ENCODE measurements at places on chromosomes 6 and 20. TPM values are rescaled to one million over a fixed set of nuclear protein-coding genes. Genes with fewer than 3 reads are reported as not detected.

- no peak for DNase-seq
These were observed 27.8 kb downstream of the POFUT1 start for GRCh38 chr20:32235331-32236047.

DNA sequence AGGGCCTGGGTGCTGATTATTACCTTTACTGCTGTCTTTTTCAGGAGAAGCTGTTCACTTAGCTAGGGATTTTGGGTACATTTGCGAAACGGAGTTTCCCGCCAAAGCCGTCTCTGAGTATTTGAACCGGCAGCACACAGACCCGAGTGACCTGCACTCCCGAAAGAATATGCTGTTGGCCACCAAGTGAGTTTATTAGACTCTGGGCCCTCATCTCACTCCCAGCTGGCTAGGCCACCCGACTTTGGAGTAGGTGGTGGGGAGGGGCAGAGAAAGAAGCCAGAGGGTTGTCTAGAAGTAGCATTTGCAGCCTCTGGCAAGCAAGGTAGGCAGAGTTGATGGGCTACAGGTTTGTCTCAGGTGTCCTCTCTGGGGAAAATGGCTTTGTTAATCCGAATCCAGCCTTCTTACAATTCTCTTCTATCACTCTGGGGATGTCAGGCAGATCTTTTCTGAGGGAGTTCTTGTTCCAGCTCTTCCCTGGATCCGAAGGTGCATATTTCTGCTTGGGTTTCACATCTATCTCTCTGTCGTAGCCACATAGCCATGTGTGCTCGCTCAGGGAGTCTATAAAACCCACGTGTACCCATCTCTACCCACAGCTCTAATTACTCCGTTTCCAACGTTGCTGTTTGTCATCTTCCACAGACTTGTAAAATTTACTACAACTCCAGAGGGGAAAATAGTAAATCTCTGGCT, 21.6 kb downstream of the TFAP2B start:
- DNase-seq = no peak

DNA sequence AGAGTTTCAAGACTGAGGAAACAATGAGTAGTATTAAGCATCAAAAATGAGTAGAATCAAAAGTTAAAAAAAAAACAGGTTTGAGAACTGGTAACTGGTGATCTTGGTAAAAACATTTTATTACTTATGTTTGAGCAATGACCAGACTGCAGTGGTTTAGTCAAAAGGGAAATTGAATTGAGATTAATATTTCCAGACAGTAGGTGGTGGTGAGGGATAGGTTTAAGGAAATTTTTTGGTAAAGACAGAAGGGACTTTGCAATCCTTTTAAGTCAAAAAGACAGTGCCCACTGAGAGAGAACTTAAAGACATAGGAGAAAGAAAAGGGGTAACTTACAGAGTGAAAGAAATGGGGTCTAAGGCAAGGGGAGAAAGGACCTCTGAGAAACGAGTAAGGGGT, 156.9 kb downstream of the ASCC3 start:
- DNase-seq = no peak

PNLDC1 gene
- not detected for total RNA-seq

DAAM2 gene
- not detected for total RNA-seq

DNA sequence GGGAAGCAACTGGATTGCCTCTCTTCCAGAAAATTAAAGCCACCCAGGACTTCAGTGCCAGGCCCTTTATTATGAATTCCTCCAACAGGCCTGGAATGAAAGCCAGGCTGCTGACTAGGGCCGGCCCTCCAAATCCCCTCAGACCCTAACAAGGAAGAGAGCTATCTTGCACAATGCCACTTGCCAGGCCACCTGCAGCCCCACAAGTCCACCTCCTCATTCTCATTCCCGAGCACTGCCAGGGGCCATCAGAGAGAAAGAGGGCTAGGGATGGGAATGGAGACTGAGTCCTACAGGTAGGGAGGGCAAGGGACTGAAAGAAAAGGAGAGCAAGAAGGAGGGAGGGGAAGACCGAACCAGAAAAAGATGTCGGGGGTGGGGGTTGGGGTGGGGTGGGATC, 86.5 kb downstream of the MRPL14 start:
- no peak for DNase-seq

GRCh38 chr6:56424064-56424463, 176.7 kb upstream of the COL21A1 start:
- DNase-seq = no peak

DNA sequence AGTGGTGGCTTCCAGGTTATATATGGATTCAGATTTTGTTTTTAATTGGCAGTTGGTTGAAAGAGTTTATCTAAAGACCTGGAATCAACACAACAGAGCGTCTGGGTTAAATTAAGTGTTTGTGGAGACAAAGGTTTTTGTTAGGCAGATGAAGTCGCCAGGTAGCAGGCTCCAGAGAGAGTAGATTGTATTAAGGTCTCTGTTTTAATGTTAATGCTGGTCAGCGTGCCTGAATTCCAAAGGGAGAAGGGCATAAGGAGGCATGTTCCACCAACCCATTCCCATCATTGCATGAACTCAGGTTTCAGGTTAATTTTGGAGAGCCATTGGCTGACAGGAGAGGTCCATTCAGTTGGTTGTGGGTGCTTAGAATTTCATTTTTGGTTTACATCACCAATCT, 744.1 kb upstream of the GJE1 start:
- DNase-seq = no peak

DNA sequence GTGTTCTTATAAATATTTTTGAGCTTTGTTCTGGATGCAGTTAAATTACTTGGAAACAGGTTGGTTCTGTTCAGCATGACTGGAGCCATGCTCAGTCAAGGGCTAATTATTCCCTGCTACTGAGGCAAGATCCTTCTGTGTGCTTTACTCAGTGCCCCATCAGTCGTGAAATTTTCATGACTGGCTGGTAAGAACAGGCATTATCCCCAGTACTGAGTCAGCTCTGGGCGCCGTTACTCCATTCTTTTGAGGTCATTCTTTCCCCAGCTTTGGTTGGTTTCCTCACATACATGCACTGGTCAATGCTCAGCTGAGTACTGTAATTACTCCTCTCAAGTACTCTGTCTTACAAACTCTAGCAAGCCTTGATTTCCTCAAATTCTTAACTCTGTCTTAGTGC, 71.3 kb downstream of the CDKAL1 start:
- DNase-seq = peak; percentile 8

GRCh38 chr6:284486-284885, 7.8 kb upstream of the DUSP22 start:
- no peak for DNase-seq

PNPLA1 gene
- not detected for total RNA-seq

PARD6B gene
- 5.6 TPM for total RNA-seq

DNA sequence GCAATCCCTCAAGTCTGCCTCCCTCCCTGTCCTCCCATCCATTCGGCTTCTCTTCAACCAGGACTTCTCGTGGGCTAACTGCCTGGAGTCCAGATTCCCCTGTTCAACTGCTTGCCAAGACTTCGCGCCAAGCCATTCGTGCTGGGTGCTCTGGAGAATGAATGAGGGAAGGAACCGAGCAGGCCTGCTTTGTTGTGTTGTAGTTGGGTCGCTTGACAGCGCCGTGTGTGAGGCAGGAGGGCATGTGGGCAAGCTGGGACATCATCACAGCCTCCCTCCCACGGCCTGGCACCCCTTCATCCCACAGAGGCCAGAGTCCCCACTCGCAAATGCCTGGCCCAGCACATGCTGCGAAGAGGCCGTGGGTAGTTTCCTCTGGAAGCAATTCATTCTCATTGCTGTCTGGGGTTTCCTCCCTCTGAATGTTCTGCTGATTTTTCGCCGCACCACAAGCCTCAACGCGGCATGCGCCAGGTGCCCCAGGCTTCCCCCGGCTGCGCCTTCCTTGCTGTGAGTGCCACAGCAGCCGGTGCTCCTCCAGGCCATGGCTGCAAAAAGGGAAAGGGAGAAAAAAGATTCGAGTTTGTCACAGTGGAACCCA, 336.0 kb downstream of the QKI start:
- DNase-seq = peak; percentile 7

CNR1 gene
- total RNA-seq = not detected

- no peak for DNase-seq
These were observed 46.0 kb upstream of the DOK5 start for GRCh38 chr20:54429364-54429763.

KIAA0408 gene
- not detected for total RNA-seq

- DNase-seq = no peak
These were observed 134.6 kb downstream of the GRM4 start for GRCh38 chr6:34011264-34011663.

DNA sequence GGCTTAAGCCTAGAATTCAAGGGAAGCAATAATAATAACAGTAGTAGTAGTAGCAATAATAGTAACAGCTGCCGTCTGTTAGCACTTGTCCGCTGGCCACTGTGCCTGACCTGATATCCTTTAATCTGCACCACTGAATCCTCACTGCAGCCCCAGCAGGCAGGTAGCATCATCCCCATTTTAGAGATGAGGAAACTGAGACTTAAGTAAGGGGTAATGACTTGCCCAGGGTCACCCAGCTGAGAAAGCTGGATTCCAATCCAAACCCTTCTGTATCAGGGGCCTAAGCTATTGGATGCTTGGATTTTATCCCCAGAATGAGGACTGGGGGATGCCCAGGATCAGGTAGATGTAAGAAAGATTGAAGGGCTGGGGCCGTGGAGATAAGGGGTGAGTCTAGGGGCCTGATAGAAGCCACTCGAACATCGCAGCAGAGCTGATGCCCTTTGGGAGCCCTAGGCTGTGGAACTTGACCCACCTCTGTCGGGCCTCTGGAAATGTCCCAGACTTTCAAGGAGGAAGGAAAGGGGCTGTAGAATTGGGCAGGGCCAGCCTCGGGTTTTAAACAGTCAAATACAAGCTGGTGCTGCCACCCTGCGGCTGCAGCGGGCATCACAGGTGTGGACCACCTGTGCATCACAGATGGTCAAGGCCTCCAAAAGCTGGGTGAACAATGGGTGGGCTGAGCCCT, 102.1 kb upstream of the MYL9 start:
- peak; percentile 37 for DNase-seq

DNA sequence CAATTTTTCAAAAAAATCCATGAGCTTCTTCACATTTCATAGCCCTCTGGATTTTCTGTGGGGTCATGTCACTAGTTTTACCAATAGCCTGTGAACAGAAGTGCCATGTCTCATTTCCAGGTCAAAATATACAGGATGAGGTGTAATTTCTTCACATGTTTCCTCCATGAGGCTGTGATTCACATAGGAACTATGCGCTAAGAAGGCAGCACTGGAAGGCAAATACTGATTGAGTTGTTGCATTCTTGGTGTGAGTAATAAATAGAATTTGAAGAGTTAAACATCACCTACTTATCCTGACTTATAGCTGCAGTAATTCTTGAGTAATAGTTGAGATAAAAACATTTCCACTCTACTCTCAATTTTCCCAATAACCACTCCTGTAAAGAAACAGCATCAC, 442.3 kb downstream of the HAO1 start:
- DNase-seq = peak; percentile 92

PTK6 gene
- total RNA-seq = 1.1 TPM

DNA sequence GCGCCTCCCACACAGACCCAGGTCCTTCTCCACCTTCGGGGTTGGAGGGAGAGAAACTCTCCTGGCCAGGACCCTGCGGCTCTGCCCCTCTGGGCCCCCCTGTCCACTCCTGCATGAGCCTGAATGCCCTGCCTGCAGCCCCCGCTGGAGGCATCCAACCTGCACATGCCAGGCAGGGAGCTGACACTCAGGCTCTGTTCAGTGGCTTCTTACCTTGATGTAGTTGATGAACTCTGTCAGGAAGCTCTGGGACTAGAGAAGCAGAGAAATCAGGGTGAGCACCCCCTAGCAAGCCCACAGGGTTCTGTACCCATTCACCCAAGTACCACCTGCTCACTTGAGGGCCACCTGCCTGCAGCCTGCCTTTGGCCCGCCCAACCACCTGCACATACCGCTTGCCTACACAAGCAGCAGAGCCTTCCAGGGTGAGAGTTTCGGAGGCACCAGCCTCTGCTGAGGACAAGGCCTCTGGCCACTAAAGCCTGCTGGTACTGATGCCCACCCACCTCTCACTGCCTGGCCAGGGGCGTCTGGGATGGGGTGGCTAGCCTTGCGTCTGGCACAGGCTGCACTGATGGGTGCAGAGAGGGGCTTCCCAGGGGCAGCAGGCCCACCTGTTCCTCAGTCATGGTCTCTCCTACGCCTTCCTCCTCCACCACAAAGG, 9.7 kb downstream of the DDRGK1 start:
- no peak for DNase-seq

GRCh38 chr20:8020314-8021079, 936 bp upstream of the TMX4 start:
- DNase-seq = peak; percentile 32

RAET1E gene
- total RNA-seq = 13.7 TPM

PRSS16 gene
- total RNA-seq = 10.5 TPM

DNA sequence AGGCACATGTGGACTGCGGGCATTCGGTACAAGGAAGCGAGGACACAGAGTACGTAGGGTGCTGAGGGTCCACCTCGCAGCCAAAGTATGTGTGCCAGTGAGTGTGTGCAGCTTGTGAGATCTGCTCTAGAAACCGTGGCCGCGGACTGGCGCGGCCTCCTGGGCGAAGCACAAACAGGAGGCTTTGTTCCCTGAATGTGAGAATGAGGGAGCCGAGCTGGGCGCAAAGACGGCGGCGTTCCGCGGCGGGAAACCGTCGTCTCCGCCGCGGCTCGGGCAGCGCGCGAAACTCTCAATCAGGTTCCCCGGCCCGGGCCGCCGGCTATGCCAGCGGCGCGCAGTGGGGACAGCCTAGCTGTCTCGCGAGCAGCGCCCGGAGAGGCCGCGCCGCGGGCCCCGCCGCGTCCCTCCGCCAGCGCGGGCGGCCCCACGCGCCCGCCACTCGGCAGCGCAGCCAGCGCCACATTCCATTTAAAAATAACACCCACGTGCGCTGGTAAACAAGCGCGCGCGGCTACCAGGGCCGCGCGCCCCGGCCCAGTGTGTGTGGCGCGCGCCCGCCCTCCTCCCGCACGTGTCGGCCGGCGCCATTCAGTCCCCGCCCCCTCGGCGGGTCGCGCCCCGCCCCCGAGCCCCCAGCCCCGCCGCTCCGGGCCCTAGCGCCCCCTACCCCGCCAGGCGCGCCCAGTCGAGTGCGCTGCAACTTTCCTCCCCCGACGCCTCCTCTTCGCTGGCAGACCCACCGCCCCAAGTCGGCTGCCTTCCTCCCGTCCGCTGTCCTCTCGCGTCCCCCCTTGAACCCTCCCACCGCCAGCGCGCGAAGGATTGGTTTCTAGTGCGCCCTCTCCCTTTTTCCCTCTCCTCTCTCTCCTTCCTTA, 3.0 kb upstream of the FOXO3 start:
- peak; percentile 49 for DNase-seq

METTL24 gene
- total RNA-seq = not detected

GRCh38 chr6:43948527-43949485, 178.4 kb downstream of the MRPL14 start:
- no peak for DNase-seq

DNA sequence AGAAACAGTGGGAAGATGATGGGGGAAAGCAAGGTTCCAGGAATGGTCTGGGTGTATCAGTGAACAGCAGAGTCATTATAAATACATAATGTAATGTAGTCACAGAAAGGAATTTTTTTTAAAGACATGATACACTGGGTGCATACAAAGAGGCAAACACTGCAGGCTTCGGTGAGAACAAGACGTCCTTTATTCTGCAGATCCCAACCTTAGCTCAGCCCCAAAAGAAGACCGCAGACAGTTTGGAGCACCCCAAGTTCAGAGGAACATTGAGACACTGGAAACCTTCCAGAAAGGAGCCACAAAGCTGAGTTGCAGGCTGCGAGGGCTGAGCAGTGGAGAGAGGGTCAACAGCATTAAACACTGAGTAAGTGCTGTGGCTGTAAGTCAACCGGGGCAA, 30.6 kb upstream of the FOXC1 start:
- DNase-seq = peak; percentile 30

- DNase-seq = no peak
These were observed 25.0 kb downstream of the TAB2 start for GRCh38 chr6:149342525-149342924.

- no peak for DNase-seq
These were observed 8.0 kb upstream of the UQCC2 start for GRCh38 chr6:33719326-33719987.

POM121L2 gene
- not detected for total RNA-seq
